ENCODE measurements at places on chromosomes 3 and 15.

GRCh38 chr15:65082303-65082953 is 5.9 kb downstream of the KBTBD13 start:
- DNase-seq: no peak

GRCh38 chr3:10453431-10454163 is 51.8 kb downstream of the ATP2B2 start:
- DNase-seq: no peak

GRCh38 chr3:37661615-37662306 is 199.9 kb upstream of the CTDSPL start:
- no peak for DNase-seq

DNA sequence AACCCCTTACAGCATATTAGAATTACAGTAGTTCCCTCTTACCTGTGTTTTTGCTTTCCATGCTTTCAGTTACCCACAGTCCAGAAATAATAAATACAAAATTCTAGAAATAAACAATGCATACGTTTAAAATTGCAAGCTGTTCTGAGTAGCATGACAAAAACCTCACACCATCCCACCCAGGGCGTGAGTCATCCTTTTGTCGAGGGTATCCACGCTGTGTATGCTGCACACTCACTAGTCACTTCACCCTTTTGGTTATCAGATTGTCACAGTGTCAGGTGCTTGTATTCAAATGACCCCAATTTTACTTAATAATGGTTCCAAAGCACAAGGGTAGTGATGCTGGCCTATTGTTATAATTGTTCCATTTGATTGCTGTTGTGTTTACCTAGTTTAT is 72.5 kb upstream of the P3H2 start:
- DNase-seq: no peak

Data from erythroblast (primary cell).